ENCODE measurements at places on chromosomes 5 and 9. TPM values are rescaled to one million over a fixed set of nuclear protein-coding genes. Genes with fewer than 3 reads are reported as not detected.

The LURAP1L gene
- polyA plus RNA-seq = 21.2 TPM

The SHC3 gene
- 3.3 TPM for polyA plus RNA-seq

DNA sequence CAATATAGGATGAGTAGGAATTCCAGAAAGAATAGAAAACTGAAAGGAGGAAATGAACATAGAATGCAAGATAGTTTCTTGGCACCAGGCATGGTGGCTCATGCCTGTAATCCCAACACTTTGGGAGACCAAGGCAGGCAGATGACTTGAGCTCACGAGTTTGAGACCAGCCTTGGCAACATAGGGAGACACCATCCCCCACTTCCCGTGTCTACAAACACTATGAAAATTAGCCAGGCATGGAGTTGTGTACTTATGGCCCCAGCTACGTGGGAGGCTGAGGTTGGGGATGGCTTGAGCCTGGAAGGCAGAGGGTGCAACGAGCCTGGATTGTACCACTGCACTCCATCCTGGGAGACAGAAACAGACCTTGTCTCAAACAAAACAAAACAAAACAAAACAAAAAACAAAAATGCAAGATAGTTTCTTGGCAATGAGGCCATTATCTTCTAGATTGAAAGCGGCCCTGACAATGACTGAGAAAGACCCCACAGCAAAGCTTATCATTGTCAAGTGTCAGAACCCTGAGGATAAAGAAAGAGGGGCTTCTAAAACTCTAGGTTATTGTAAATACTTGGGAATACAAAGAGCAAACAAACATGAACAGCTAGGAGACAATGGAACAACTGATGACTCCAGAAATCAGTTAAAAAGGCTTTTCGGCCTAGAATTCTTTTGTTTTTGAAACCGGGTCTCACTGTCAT, 9.2 kb downstream of the SQSTM1 start:
- DNase-seq = no peak

DNA sequence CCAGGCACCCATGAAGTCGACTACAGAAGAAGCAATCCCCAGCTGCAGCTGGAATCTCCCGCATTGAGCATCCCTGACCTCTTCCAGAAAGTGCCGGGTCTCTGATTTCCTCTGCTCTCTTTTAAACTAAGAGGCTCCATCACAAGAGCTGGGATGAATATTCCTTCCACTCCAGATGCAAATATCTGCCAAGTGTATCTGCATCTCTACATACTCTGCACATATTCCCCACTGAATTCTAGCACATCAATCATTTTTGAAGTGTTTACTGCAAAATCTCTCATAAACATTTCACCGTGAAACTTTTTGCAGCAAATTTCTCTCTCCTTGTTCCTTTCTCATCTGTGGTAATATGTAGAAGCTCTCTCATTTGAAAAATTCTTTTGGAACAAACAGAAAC, 161.5 kb downstream of the GABRB2 start:
- DNase-seq = no peak

DNA sequence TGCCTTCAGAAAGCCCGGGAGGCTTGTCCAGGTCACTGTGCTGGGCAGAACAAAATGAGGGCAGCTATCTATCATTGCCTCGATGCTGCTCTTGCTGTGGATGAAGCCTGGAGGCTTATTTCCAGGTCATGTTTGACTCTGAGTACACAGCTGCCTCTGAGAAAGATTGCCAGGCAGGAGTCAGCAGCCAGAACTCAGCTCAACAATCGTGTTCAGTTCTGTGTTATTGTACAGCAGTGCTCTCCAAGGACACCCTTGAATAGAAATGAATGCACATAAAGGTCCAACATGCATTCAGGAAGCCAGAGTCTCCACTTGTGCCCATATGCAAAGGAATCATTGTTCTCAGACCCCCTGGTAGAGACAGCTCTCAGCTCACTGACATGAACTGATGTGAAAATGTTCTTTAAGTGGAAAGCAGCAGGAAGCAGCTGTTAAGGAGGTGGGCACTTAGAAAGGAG, 61.7 kb upstream of the ZFR start:
- no peak for DNase-seq

- no peak for DNase-seq
Observed at GRCh38 chr5:178346607-178347334, 114.2 kb upstream of the PHYKPL start.
